Adipocyte (in vitro differentiated cells): ENCODE measurements at places on chromosomes 16 and 17.

DNA sequence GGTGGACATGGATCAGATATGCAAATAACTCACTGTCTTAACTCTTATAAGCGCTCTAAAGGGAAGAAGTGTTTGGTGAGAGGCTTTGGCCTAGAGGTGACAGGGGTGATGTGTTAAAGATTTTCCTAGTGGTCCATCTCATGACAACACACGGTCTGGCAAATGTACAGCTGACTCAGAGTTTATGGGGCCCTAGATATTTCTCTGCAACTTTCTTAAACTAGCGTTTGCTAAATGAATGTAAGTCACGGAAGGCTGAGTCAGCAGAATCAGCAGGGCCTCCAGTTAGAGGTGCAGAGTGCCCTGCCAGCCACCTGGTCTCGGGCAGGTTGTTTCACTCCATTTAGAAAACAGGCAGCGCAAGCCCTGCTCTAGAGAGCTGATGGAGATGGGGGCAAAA, 40.1 kb downstream of the CLEC16A start:
- DNase-seq = no peak

- DNase-seq = peak; percentile 59
These were observed 24.3 kb upstream of the ZNF750 start for GRCh38 chr17:82863941-82864712.

- no peak for DNase-seq
These were observed 19.7 kb upstream of the ARHGAP17 start for GRCh38 chr16:25034911-25035310.

DNA sequence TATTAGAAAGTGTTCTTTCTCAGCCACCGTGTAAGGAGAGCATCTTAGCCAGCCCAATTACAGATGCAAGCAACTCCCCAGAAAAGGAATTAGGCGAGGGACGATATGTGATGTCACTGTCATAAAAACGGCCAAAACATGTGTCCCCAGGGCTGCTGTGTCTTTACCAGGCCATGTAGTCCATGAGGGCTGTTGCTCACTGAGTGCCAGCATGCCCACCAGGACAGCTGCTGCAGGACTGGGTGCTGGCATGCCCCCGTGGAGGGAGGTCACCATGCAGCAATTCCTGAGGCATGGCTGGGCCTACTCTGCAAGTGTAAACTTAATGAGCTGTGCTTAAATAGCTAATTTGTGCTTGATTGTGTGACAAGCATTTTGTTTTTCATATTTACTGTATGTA, 156.9 kb downstream of the LGALS9B start:
- DNase-seq = no peak

- no peak for DNase-seq
These were observed 1.8 kb downstream of the RPL38 start for GRCh38 chr17:74205274-74205673.

DNA sequence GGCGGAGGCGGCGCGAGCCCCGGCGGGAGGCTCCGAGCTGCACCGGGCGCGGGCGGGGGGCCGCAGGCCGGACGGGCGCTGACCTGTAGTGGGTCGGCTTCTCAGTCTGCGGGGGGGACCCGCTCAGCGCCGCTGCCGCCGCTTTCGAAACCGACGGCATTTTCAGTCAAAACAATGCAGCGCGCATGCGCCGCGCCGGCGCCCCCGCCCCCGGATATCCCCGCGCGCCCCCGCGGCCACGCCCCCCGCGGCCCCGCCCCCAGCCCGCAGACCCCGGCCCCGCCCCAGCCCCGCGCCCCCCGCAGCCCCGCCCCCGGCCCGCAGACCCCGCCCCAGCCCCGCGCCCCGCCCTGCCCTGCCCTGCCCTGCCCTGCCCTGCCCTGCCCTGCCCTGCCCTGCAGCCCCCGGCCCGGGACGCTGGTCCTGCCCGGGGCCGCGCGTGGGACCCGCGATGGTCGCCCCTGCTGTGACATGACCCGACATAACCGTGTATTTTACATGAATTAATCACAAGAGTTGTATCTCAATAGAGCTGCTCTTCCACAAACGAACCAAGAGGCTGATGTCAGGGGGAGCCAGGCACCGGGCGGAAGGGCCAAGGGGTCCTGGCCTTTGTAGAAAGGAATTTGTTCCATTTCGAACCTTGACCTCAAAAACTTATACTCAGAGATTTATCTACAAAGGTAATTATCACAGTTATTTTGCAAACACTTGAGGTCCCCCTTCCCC, at the start of gene UNKL:
UNKL (minus strand) TSS at position 173 of the 729 bp plus-strand sequence; CDS start at position 160, 13 bp downstream.
- peak; percentile 88 for DNase-seq

- no peak for DNase-seq
These were observed 20.6 kb upstream of the TMEM97 start for GRCh38 chr17:28298449-28298848.

- peak; percentile 93 for DNase-seq
These were observed 19.7 kb downstream of the IGF2BP1 start for GRCh38 chr17:49016775-49017463.

- DNase-seq = peak; percentile 98
These were observed at the start of gene UBE2I for GRCh38 chr16:1308977-1309885. UBE2I (plus strand) TSS chr16:1309636; CDS start chr16:1314031, 4,395 bp downstream.

DNA sequence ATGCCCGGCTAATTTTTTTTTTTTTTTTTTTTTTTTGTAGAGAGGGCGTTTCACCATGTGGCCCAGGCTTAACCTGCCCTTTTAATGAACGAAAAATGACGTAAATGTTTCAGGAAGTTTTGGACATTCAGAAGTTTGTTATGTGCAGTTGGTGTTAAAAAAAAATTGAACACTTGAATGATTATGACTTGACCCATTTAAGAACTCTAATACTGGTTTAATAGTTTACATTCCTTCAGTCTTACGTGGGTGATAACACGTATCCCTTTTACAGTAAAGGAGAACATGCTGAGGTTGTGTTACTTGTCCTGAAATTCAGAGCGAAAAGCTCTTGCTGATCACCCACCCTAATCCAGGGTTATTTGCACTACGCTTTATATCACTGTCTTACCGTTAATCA, 1.7 kb downstream of the MLYCD start:
- DNase-seq = no peak

GRCh38 chr16:69859105-69859989, 91.8 kb upstream of the CLEC18A start:
- no peak for DNase-seq

GRCh38 chr16:74667255-74667700, 601 bp upstream of the RFWD3 start:
- peak; percentile 66 for DNase-seq

- DNase-seq = peak; percentile 15
These were observed 257 bp downstream of the SNAI3 start for GRCh38 chr16:88686062-88686438.

- DNase-seq = peak; percentile 49
These were observed 662 bp downstream of the COTL1 start for GRCh38 chr16:84617041-84617790.

- no peak for DNase-seq
These were observed 78.8 kb upstream of the DOC2B start for GRCh38 chr17:260031-260791.

DNA sequence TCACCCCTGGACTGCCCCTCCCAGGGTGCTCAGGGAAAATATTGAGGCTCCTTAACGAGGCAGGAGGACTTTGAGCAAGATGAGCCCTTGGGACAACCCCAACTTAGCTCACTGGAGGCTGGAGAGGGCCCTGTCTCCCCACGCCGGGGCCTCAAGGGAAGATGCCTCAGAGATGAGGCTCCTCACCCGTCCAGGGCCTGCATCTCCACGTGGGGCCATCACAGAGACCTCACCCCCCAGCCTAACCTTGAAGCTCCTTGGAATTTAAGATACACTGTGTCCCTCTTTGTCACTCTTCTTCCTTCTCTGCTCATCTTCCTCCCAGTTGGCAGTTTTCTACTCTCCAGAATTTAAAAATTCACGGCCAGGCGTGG, 11.2 kb downstream of the COX4I1 start:
- DNase-seq = no peak

- no peak for DNase-seq
These were observed 52.4 kb upstream of the IRX5 start for GRCh38 chr16:54878301-54878700.

GRCh38 chr16:87127766-87128147, 189.4 kb downstream of the C16orf95 start:
- DNase-seq = no peak

DNA sequence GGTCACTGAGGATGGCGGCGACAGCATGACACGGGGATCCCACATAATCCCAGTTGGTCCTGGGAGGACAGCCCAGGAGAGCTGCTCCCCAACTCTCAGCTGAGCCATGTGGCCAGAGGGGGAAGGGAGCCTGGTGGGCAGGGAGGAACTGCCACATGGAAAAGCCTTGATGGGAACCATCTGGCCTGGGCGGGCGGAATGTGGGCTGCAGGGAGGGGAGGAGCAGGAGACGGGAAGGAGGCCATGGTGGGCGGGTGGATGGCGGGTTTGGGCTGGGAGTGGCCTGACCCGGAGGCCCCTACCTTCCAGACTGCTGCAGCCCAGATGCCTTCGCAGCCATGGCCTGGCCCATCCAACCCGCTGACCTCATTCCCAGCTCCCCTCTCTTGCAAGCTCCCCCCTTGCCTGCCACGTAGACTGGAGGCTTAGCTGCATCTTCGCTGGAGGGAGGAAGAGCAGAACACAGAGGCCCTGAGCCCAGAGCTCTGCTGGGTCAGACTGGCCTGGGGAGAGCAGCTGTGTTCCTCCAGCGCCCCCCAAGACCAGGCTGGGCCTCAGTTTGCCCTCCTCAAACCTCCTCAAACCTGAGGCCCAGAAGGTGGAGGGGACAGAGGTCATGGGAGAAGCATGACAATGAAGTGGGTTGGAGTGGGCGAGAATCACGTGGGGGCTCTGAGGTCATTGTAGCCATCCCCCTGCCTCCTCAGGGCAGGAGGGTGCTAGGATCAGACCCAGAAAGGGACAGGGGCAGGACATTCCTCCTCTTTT, 8.2 kb upstream of the COL1A1 start:
- peak; percentile 99 for DNase-seq

DNA sequence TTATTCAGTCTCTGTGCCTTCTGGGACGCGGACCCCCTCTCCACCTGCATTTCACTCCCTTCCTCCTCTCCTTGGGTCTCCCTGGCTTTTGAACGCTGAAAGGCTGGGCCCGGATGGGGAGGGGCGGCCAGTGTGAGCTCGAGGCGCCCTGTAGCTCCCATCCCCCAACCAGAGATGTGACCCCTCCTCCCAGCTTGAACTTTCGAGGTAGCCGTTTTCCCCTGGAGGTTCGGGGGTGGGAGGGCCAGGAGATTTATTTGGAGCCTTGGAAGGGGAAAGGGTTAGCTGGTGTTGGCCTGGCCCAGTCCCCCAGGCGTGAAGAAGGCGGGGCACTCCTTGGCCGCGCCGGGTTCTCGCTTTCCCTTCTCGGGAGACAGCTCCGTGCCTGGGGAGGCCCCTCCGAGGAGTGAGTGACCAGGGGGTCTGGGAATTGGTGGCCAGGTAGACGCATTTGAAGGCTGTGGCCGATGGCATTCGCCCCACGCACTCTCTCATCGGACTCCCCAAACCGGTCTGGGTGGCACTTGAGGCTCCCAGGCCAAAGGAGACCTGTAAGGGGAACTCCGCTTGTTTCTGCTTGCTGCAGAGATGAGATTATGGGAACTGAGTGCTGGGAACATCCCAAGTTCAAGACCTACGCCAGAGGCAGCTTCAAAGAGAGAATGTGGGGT, 942 bp downstream of the LDAF1 start:
- peak; percentile 16 for DNase-seq

DNA sequence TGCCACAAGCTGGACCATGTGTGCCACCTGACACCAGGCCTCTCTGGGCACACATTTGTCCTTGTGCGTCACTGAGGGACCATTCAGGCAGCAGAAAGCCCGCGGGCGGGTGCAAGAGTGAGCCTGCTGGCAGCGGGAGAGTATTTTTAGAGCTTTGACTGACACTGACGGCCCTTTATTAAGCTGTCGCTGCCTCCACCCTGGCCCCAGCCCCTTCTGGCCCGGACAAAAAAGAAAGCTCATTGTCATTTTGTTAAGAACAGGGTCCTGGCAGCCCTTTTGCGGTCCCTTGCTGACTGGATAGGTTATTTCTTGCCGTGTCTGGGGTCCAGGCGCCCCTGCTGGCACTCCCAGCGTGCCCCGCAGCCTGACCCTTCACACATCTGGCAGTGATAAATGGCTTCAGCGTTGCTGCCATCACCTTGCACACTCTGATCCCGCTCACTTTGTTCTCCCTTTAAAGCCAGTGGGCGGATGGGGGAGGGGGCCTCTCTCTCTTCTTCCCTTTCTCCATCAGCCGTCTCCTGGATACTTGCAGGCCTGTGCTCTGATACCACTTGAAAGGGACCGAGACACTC, 78.4 kb upstream of the NKD1 start:
- DNase-seq = no peak

GRCh38 chr17:29358416-29358815, 31.7 kb upstream of the TAOK1 start:
- DNase-seq = no peak

DNA sequence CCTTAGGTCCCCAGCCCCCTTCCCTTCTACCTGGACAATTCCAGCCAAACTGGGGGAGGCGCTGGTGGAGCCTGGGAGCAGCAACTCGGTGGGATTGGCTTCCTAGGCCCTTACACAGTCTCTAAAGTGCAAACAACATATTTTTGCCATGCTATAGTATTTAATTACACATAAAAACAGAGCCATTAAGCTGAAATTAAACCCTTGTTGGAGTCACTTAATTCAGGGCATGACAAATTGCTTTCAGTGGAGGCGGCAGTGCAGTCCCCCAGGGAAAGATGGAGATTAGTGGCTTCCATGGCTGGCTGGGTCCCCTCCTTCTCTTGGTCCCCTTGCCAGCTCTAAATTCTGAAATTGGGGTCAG, 17.3 kb downstream of the IGFBP4 start:
- DNase-seq = no peak

DNA sequence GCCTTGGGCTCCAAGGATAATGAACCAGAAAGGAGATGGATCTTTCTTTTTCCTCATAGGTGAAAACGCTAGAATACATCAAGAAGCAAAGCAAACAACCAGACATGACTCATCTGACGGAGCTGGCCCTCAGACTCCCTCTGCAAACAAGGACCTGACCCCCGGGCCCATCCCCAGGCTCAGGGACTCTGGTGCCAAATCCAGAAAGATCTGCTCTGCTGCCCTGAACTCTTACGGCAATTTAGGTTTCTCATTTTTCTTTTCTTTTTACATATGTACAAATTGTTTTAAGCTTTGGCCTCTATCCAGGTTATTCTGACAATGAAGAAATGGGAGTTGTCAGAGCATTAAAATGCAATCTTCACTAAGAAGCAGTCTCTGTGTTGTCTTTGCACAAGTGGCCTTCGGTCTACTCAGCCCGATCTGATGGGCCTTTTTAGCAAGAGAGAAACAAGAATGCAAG, 17.7 kb downstream of the KNOP1 start:
- DNase-seq = peak; percentile 69

DNA sequence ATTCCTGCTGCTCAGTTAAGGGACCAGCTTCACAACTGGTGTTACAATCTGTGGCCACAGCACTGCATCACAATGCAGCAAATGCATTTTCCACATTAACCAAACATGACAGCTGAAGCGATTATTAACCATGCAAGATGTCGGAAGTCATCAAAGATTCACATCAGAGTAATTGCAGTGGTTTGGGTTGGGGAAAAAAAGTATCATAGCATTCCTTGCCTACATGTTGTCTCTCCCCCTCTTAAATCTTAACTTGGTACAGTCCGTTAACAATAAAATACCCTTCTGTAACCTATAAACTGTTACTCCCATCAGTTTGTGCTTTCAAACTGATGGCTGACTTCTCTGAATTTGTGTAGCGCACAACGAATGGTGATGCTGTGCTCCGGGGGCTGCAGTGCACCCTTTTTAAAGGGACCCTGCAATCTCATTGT, 51.6 kb downstream of the NUP93 start:
- no peak for DNase-seq

- DNase-seq = no peak
These were observed 5.3 kb downstream of the TMEM114 start for GRCh38 chr16:8585041-8585440.

- no peak for DNase-seq
These were observed 146.4 kb downstream of the SOCS1 start for GRCh38 chr16:11109566-11109965.

GRCh38 chr17:32341141-32341856, 674 bp downstream of the C17orf75 start:
- DNase-seq = peak; percentile 35
